Activated CD8-positive, alpha-beta memory T cell treated with anti-CD3 and anti-CD28 coated beads for 24 hours (primary cell): ENCODE measurements at places on chromosomes 12 and 14.

DNA sequence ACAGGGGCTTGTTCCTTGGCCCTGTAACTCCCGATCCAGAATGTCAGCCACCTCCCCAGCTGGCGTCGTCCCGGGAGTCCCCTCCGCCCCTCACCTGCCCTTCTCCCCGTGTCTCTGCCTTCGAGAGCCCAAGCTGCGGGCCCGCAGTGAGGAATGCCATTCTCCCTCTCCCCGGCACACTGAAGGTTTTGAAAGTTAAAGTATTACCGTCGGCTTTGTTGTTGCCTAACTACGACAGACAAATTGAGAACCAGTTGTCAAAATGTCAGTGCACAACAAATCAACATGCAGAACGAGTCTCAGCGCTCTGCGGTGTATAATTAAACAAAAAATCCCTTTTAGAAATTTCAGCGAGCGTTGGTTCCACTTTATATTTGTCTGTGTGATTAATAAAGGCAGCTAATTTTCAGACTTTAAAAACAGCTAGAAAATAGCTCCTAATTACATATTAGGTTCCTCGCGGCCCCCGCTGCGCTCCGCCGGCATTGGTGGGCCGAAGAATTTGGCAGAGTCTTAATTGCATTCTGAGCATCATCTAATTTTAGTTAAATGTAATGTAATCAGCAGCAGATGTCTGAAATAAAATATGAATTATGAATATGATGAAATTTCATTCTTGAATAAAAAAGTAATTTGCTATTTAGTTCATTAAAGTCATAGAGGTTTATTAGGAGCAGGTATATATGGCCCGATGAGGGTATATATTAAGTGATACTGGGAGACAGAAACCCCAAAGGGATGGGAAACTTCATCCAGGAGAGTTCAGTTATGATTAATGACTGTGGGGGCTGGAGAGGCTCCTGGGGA lies 40.3 kb downstream of the MVK start:
- no peak for DNase-seq

- no peak for DNase-seq
Measured at GRCh38 chr14:100547633-100548294, 39.5 kb downstream of the BEGAIN start.

GRCh38 chr12:110284597-110284996 lies 3.5 kb downstream of the ATP2A2 start:
- no peak for DNase-seq

DNA sequence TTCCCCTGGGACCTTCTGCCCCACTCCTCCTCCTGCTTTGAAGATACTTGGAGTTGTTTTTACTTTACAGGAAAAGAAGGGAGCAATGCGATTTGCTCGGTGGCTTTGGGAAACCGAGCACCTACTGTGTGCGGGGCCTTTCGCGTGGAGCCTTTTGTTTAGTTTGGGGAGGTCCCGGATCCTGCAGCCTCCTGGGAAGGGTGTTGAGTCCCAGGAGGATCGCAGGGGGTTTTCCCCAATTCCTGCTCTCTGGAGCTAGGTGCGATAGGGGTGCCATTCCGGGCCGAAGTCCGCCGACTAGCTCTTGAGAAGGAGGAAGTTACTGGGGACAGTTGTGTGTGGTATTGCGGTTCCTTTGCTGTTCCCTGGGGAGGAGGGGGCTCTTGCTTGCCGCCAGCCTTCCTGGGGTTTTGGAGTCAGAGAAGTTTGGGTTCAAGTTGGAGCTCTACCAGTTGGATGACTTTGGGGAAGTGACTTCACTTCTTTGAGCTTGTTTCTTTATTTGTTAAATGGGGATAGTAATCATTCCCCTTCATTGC lies 1.1 kb downstream of the BRI3BP start:
- DNase-seq: peak; percentile 71
